Fibroblast of skin of right quadriceps (primary cell): ENCODE measurements at places on chromosomes 3 and 15.

DNA sequence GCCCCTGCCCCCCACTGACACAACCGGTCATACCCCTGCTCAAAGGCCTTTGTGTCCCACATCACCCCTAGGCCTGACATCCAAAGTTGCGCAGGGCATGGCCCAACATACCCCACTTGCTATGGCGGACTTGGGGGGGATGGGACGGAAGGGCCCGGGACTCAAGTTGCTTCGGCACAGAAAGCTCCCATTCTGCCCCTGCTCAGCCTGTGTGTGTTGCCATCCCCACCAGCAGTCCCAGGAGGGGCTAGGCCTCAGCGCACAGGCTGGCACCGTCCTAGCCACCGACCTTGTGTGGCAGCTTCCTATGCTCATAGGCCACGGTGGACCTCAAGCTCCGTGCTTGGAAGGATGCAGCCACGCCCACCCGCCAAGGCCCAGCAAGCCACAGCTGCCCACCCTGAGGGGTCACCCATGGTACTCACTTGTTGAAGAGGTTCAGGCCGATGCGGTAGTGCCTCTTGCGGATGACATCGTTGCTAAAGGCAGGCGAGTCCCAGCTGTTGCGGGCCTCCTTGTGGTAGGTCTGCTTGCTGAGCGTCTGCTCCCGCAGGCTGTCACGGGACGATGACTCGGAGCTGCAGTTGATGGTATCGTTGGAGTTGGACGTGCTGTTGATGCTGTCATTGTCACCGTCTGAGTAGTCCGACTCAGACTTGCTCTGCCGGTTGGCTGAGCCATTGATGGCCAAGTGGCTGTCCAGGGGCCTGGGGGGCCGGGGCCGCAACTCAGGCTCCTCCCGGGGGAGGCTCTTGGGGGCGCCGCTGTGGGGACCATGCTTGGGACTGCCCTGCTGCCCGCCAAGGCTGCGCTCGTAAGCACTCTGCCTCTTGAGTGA, 93.9 kb upstream of the RPL32 start:
- DNase-seq: no peak

DNA sequence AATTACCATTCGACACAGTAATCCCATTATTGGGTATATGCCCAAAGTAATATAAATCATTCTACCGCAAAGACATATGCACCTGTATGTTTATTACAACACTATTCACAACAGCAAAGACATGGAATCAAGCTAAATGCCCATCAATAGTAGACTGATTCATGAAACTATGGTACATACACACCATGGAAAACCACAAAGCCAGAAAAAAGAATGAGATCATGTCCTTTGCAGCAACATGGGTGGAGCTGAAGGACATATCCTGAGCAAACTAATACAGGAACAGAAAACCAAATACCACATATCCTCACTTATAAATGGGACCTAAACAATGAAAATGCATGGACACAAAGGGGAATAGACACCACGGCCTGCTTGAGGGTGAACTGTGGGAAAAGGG, 11.1 kb upstream of the MCF2L2 start:
- no peak for DNase-seq

DNA sequence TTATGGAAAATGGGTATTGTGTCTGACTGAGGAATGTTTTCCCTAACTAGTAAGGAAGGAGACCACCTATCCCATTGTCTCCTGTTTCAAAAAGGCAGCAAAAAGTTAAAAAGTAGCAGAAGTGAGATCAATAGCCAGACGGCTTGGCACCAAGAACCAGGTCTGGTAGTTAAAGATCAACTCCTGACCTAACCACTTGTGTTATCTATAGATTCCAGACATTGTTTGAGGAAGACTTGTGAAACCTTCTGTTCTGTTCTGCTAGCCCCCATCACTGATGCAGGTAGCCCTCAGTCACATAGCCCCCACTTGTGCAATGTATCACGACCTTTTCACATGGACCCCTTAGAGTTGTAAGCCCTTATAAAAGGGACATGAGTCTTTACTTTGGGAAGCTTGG, 46.3 kb upstream of the C2CD4B start:
- no peak for DNase-seq

DNA sequence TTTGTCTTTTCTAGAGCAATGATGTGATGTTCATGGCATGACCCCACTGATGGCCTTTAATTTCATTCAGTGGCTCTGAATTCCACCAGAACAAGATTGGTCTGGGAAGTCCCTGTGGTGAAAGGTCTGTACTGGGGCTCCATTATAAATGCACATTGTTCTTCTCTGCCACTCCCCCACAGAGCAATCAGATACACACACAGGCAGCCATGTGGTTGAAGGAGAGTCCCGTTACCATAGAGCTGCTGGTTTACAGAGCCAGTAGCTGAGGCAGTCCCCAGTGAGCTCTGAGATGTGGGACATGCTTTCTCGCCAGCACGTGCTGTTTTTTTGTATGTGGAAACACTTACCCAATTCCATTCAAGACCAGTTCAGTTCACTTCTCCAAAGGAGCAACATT, 172.7 kb upstream of the TRIM42 start:
- DNase-seq: no peak

DNA sequence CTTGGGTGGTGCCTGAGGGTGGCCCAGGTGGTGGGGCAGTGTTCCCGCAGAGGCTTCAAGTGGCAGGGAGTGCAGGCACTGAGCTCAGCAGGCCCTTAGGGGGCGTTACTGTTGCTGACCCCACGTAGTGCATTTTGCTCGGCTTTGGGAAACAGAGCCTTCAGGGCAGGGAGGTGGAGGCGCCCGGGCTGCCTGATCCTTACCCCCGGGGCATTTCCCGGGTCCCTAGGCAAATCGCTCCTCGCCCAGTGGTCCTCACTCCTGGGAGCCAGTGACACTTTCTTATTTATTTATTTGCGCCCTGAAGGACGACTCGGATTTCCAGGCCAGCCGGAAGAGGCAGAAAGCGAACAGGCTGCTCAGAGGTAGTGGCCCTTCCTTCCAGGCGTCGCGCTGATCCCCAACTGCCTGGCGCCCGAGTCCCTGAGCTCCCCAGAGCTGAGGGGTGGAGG, 10.1 kb upstream of the FOXB1 start:
- no peak for DNase-seq

DNA sequence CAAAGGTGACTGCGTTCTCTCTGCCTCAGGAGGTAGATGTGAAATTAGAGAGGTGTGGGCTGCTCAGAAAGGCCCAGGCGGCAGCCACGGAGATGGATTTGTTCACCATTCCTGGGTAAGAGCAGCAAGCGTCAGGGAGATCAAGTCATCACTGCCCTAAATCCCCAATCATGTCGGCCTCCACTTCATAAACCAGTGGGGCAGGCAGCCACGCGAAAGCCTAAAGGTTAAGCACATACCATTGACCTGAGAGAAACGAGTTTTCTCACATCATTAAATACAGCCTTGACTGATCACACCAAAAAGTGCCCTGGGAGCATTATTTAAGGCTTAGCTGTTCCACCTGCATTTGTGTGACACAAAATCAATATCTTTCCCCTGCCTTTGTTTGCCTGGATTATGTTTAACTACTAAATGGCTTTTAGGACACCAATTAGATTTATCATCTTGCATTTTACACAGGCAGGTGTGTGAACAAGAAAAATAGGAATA, 50.7 kb upstream of the FOXB1 start:
- no peak for DNase-seq

- no peak for DNase-seq
Measured at GRCh38 chr3:59189526-59189925, 139.7 kb upstream of the CFAP20DC start.

DNA sequence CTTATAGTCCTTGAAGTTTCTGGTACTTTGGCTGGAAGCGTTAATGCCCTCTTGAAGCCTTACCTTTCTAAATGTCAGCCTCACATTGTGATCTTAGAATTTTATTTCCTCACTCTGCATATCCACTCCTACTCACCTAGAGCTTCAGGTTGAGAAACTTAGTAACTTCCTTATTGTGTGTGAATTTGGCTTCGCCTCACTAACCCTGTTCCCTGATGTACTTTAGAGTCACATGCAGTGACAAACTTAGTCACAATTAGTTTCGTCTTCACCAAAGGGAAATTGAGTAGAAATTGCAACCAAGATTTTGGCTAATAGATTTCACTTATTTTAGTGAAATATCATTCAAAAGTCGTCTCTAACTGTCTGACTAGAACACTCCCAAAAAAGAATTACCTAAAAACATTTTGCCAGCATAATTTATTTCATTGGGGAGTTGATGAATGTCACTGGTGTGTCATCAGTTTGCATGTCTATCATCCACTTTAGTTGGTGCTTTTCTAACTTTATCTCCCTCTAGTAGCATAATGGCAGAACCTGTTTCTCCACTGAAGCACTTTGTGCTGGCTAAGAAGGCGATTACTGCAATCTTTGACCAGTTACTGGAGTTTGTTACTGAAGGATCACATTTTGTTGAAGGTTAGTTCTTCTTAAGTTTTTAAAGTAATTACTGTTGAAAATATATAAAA, 960 bp downstream of the MFN1 start:
- DNase-seq: no peak

- DNase-seq: no peak
Measured at GRCh38 chr3:155112661-155113389, 32.7 kb downstream of the MME start.

- no peak for DNase-seq
Measured at GRCh38 chr3:146640361-146640760, 35.2 kb upstream of the PLSCR5 start.

DNA sequence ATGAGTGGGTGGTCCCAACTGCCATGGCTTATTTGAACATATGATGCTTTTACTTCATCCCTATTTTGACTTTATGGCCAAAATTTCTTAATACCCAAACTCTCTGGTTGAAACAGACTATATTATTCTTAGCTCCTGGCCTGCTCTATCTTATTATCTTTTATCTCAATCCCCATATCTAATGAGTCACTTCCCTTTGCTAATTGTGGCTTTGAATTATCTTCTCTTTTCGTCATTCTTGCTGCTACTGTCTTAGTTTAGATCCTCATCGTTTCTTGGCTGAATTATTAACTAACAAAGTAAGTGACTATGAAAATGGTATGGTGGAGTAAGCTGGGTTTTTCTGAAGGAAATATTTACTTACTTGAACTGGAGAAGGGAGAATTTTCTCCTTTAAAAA, 28.2 kb upstream of the DNAJC19 start:
- DNase-seq: no peak

GRCh38 chr3:18989237-18989795, 159.0 kb upstream of the KCNH8 start:
- DNase-seq: no peak

- DNase-seq: peak; percentile 97
Measured at GRCh38 chr3:170414202-170414663, 4.4 kb upstream of the CLDN11 start.

- peak; percentile 10 for DNase-seq
Measured at GRCh38 chr3:65381496-65382010, 657.2 kb downstream of the MAGI1 start.

GRCh38 chr15:97189162-97189780, 771.2 kb upstream of the ARRDC4 start:
- DNase-seq: no peak

DNA sequence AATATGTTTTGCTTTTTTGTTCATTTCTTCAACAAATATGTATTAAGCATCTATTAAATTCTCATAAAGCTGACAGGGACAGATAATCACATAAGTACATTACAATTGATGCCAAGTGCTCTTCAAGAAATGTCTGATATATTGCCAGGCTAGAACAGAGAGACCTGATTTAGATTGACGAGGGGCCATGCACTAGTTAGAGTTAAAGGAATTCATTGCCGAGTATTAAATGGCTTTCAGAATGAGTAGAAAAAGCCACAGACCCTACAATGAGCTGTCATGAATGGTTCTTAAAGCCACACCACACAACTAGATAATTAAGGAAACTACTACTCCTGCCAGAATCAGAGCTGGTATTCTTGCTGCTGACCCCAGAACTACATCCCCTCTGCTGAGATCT, 250.2 kb upstream of the MME start:
- DNase-seq: no peak

DNA sequence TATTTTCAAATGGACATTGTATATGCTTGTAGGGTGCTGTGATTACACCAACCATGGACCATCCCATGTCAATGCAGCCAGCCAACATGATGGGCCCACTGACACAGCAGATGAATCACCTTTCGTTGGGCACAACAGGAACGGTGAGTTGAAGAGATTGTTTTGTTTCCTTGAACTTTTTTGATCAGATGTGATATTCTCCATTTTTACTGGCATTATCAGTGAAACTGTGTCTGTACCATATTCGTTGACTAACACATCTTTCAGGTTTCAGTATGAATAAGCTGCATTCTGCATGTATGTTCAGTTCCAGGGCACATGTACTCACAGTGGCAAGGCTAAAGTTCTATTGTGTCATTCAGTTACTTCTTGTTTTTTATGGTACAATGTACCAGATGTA, 655.2 kb downstream of the RBMS3 start:
- no peak for DNase-seq

DNA sequence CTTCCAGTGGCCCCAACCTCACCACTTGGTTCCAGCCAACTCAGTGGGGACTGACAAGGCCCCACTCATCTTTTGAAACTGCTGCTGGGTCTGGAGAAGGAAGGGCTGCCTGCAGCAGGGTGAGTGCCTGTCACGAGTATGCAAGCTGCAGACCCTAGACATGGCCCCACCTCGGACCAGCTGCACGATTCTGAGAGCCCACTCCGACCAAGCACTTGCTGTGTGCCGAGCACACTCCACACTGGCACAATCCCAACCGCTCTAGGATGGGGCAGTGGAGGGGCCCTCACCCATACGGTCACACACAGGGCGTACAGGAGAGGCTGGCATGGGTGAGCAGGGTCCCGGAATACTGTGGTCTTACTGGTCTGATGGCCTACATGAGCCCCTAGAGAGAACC, 8.0 kb upstream of the PLXND1 start:
- DNase-seq: no peak

- DNase-seq: no peak
Measured at GRCh38 chr15:53323191-53323590, 436.3 kb downstream of the WDR72 start.

- peak; percentile 43 for DNase-seq
Measured at GRCh38 chr15:80152896-80153876, at the start of gene FAH. TSS of gene FAH (plus strand) at chr15:80152999. CDS start at chr15:80153055, 56 bp downstream.

- no peak for DNase-seq
Measured at GRCh38 chr3:107218864-107219269, 158.4 kb upstream of the CCDC54 start.

DNA sequence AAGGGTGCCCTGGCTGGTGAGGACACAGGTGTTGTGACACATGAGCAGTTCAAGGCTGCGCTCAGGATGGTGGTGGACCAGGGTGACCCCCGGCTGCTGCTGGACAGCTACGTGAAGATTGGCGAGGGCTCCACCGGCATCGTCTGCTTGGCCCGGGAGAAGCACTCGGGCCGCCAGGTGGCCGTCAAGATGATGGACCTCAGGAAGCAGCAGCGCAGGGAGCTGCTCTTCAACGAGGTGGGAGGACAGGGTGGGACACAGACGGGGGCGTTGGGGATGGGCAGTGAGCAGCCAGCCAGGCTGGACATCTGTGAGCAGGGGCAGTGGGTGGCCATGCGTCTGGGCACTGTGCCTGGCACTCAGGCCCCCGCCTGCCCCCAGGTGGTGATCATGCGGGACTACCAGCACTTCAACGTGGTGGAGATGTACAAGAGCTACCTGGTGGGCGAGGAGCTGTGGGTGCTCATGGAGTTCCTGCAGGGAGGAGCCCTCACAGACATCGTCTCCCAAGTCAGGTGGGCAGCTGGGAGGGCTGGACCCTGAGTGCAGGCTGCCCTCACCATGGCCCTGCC, 10.3 kb downstream of the ANKRD63 start:
- DNase-seq: no peak
